NCI-H748 treated with DMSO at 0.1 percent for 48 hours (cell line): ENCODE measurements at places on chromosomes 11 and 22.

DNA sequence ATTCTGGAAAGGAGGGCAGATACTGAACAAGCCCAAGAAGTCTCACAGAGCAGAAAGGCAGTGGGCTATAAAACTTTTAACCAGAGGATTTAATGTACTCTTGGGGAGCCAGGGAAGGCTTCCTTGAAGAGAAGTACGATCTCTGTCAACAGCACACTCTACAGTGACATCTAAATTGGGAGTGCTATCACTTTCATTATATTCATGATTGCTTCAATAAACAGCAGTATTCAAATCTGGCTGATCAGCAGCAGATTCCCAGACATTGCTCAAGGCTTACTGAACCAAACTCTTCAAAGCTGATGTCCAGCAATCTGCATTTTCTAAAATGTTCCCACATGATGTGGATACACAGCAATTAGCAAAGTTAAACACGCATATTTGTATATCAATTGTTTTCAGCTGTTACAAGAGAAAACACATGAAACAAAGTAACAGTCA is 44.2 kb downstream of the SYTL2 start:
- DNase-seq = no peak

DNA sequence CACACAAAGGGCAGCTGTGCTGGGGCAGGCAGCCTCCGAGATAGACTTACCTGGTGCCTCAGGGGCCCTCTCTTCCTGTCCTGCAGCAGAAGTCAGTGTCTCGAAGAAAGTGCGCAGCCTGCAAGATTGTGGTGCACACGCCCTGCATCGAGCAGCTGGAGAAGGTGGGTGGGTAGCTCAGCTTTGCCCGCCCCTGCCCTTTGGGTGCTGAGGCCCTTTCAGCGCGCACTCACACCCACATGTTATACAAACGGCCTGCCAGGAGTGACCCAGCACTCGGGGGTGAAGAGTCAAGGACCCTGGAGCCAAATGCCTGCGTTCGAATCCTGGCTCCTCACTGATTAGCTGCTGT is 13.6 kb upstream of the MDK start:
- DNase-seq = no peak

DNA sequence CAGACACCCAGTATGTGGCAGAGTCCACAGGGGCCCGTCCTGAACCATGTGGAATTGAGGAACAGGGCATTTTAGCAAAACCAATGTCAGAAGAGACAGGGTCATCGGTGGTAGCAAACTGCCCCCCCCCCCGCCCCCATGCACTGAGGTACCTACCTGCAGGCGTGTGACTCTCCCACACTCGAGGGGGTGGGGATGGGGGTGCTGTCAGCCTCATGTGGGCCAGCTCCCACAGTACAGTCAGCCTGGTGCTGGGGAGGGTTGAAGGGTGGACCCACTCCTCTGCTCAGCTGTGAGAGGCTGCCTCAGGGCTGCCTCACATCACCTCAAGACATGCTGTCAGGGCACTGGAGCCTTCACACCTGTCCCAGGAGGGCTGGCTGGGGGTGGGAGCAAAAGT is 10.7 kb upstream of the SUSD2 start:
- no peak for DNase-seq

- no peak for DNase-seq
Observed at GRCh38 chr22:49162841-49163240, 664.8 kb downstream of the BRD1 start.

- DNase-seq = no peak
Observed at GRCh38 chr11:7546324-7546791, 32.6 kb downstream of the PPFIBP2 start.

DNA sequence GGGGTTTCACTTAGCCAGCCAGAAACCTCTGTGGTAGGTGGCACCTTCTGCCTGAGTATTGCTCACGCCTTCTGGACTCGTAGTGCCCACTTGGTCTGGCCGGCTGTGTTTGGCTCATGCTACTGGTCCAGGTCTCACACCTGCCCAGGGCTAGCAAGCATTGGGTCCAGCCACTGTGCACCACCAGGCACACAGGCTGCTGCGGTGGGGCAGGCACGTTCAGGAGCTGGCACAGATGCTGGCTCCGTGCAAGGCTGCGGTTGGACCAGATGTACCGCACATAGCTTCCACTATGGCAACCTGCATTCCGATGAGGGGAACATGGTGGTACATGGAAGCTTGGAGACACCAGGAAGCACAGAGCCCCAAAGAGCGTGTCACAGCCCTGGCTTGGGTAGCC is 34.8 kb upstream of the EXPH5 start:
- no peak for DNase-seq

GRCh38 chr11:84857746-84858145 is 769.4 kb downstream of the DLG2 start:
- DNase-seq = no peak

DNA sequence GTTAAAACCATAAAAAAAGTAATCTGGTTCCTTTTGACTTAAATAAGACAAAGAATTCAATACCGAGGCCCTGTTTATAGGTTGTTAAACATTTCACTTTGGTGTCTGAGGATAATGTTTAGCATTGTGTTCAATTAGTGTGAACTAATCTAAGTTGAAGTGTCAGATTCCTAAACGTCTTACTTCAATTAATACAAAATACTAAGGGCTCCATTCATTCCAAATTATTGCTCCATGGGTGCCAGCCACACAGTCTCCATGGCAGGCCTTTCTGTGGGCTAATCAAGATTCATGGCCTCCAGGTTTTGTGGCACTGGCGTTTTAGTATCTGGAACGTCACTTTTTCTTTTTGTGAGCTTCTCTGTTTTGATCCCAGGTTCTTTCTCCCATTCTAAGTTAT is 89.4 kb downstream of the TMEM135 start:
- no peak for DNase-seq

GRCh38 chr11:88174709-88175568 is at the start of gene RAB38:
RAB38 (minus strand) TSS chr11:88175443; CDS start chr11:88175384, 59 bp downstream.
- DNase-seq = no peak

- no peak for DNase-seq
Observed at GRCh38 chr11:57787920-57788702, 26.5 kb downstream of the CTNND1 start.

GRCh38 chr11:6627762-6628241 is 8.6 kb upstream of the TPP1 start:
- DNase-seq = no peak

- DNase-seq = peak; percentile 2
Observed at GRCh38 chr11:129766898-129767604, 48.6 kb upstream of the TMEM45B start.

GRCh38 chr11:46386005-46386578 is 4.6 kb downstream of the MDK start:
- DNase-seq = no peak

DNA sequence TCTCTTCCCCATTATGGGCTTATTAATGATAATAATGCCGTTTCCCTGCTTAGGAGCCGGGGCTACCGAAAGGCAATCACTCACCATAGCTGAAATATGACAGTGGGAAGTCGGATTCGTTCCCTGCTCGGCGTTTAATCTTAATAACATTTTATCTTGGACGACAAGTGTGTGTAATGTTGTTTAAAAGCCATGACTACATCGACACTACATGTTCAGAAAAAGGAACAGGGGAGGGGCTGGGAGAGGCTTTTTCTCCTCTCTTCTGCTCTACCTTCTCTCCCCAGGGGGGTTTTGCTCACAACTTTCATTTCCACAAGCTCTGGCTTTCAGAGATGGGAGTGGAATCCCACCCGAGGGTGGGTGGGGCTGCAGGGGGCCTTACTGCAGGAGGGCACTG is 105.5 kb downstream of the DSCAML1 start:
- no peak for DNase-seq

- DNase-seq = no peak
Observed at GRCh38 chr11:96037405-96037949, 113.6 kb upstream of the MTMR2 start.

DNA sequence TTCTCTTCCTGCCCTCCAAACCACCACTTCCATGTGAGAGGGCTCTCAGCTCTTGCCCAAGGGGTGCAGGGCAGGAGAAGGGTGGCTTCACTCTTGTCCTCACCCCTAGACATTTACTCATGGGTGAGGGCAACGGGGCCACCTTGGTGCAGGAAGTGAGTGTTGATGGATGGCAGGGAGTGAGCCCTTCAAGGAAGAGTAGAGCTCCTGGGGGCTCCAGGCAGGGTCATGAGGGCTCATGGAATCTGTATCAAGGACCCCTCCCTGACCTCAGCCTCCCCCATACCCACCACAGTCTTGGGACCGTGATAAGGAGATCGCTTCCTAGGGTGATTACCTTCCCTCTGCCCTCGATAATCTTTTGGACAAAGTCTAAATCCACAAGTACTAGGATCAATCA is 37.8 kb downstream of the TSPAN18 start:
- no peak for DNase-seq

GRCh38 chr11:2361565-2361964 is 15.5 kb upstream of the CD81 start:
- DNase-seq = no peak

- DNase-seq = no peak
Observed at GRCh38 chr11:2459796-2460531, 15.2 kb downstream of the KCNQ1 start.

GRCh38 chr11:94786264-94787126 is 18.3 kb downstream of the AMOTL1 start:
- DNase-seq = no peak

DNA sequence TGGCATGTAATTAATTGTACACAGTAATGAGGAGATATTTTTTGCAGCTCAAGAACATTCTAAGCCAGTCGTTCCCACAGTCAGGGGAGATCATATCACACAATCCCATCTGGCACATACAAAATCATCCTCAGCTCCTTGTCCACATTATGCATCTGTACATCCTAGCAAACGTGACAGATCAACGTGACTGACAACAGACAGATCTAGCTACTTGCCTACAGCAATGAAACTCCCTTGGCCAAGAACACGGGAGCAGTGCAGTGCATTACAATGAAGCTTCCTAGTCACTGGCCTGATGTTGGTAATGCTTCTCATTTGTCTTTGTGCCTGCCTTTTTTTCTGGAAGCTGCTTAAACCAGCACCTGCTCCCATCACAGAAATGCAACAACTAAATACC is 24.5 kb upstream of the GUCY1A2 start:
- DNase-seq = no peak

GRCh38 chr11:3169255-3170043 is 4.3 kb upstream of the OSBPL5 start:
- DNase-seq = no peak

DNA sequence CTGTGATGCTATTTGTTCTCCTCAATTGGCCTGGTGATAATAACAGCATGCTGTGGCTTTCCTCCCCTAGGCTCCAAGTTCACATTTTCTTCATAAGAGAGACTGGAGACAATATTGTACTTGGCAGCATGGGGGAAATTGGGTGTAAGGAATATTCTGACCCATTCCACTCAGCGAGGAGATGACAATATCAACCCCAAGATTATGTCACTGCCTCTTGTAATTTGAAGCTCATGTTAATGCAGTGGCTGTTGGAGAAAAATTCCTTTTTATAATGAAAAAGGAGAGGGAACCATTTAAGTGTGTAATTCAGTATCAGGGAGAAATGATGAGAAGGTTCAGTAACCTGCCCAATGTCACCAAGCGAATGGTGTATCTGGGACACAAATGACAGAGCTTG is 665.8 kb downstream of the NTM start:
- no peak for DNase-seq

GRCh38 chr11:118841469-118842242 is 42.0 kb upstream of the CXCR5 start:
- DNase-seq = no peak

GRCh38 chr11:72597721-72598120 is 76.5 kb downstream of the PDE2A start:
- no peak for DNase-seq

- DNase-seq = no peak
Observed at GRCh38 chr11:88344869-88345268, 7.3 kb upstream of the CTSC start.

- no peak for DNase-seq
Observed at GRCh38 chr11:87443707-87444106, 406.0 kb downstream of the TMEM135 start.

DNA sequence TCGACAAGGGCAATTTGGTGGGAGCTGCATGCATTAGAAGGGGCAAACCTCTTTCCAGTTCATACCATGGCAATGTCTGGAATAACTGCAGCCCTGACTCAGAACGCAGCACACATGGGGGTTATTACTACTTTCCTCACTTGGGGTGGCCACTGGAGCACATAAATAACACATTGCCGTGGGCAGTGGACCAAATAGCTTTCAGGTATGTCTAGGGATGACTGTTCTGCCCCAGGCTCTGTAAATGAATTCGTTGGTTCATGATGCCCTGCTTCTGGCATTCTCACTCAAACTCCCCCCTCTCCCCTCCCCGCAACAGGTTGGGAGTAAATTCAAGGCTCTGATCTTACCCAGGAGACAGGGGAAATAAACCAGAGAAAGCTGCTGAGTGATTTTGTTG is 238.0 kb upstream of the PLET1 start:
- DNase-seq = no peak

DNA sequence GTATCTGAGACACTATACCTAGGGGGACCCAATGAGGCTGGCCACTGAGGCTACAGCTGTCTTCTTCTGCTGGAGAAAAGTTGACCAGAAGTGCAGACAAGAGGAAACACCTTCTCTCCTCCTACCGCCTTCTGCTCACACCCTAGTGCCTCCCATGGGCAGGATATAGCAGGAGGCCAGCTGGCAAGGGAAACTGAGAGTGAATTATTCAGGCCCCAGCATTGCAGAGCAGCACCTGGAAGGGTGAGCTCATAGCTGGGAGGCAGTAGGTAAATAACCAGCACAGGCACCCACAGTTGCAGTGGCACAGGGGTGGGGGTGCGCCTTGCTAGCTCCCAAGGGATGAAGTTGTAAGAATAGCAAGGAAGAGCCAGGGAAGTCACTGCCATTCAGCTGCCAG is 267.4 kb upstream of the NCAM1 start:
- no peak for DNase-seq

DNA sequence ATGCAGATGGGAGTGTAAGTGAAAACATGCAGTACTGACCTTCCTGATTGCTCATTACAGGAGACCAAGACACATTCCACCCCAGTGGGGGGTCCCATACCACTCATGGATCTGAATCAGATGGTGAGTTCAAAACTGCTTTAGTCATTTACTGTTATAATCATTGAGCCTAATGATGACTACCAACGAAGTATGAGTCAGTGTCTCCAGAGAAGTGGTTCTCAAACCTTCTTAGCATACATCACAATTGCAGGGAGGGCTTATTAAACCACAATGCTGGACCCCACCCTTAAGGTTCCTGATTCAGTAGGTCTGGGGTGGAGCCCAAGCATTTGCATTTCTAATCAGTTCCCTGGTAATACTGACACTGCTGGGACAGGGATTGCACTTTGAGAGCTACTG is 75.8 kb downstream of the CD44 start:
- no peak for DNase-seq
